ENCODE measurements at places on chromosomes 16 and 17. TPM values are rescaled to one million over a fixed set of nuclear protein-coding genes. Genes with fewer than 3 reads are reported as not detected.

DNA sequence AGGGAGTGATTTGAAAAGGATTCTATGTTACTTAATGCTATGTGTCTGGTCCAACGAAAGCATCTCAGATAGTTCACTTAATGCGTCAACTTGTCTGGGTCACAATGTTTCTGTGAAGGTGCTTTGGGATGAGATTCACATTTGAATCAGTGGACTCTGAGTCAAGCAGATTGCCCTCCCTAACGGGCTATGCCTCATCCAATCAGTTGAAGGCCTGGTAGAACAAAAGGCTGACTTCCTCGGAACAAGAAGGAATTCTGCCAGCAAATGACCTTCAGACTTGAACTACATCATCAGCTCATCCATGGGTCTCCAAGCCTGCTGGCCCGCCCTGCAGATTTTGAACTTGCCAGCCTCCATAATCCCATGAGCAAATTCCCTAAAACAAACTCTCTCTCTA lies 15.2 kb downstream of the EMP2 start:
- no peaks in the 10 kb centered on the region for H3K4me1 ChIP-seq
- H3K27ac ChIP-seq = no peak overlapping the region
- H3K36me3 ChIP-seq = no peaks in the 10 kb centered on the region
- DNase-seq = peak; percentile 43

- H3K27me3 ChIP-seq = no peaks in the 10 kb centered on the region
- no peak overlapping the region for H3K4me3 ChIP-seq
- DNase-seq = peak; percentile 73
- no peaks in the 10 kb centered on the region for H3K4me1 ChIP-seq
- H3K27ac ChIP-seq = peak overlapping the region; percentile 54
- H3K36me3 ChIP-seq = no peaks in the 10 kb centered on the region
Observed at GRCh38 chr17:1635675-1636465, 7.2 kb upstream of the SLC43A2 start.

The STH gene
- total RNA-seq = not detected

The PTGES3L gene
- not detected for total RNA-seq

DNA sequence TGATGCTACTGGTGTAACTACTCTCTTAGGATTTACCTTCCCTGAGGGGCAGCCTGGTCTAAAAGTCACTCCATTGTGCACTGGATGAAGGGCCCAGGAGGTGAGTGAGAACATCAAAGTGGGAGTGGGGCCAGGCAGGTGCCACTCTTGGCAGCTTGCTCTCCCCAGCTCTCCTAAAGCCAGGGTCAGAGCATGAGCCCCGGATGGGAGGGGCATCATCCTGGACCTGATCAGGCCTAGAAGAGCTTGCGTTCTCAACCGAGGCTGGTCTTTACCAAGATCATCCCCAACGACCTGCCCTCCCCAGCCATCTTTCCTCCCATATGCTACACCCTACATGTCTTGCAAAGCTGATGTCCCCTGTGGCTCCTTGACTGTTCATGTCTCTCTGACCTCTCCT lies 87.1 kb downstream of the AIPL1 start:
- no peak overlapping the region for H3K4me3 ChIP-seq
- H3K27ac ChIP-seq = no peak overlapping the region
- H3K27me3 ChIP-seq = peaks cover 6% of the 10 kb centered on the region
- H3K4me1 ChIP-seq = no peaks in the 10 kb centered on the region
- no peak for DNase-seq

GRCh38 chr16:11264155-11264832 lies 4.8 kb downstream of the TNP2 start:
- H3K27me3 ChIP-seq = no peaks in the 10 kb centered on the region
- H3K4me1 ChIP-seq = no peaks in the 10 kb centered on the region
- no peak overlapping the region for H3K27ac ChIP-seq
- H3K36me3 ChIP-seq = no peaks in the 10 kb centered on the region
- DNase-seq = no peak

GRCh38 chr16:70430667-70431536 lies 8.0 kb downstream of the ST3GAL2 start:
- DNase-seq = no peak
- H3K36me3 ChIP-seq = no peaks in the 10 kb centered on the region
- H3K27ac ChIP-seq = no peak overlapping the region
- H3K27me3 ChIP-seq = no peaks in the 10 kb centered on the region

DNA sequence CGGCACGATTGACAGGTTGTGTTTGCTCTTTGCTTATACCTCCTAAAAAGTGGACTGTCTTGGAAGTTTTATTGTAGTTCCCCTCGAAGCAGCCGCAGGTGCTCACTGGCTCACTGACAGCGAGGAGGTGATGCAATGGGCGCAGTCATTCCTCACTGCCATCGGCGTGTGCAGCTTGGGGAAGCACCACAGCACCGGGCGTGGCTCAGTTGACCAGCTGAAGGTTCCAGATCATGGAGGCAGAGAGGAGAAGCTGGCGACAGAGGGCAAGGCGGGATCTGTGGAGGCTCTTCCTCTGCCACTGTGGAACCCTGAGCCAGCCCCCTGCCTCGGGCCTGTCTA lies 72.1 kb upstream of the TNRC6C start:
- no peak overlapping the region for H3K4me3 ChIP-seq
- DNase-seq = no peak
- no peaks in the 10 kb centered on the region for H3K36me3 ChIP-seq
- no peak overlapping the region for H3K27ac ChIP-seq

The SCARF1 gene
- total RNA-seq = 18.1 TPM

GRCh38 chr17:72863526-72864211 lies 228.8 kb downstream of the SLC39A11 start:
- no peaks in the 10 kb centered on the region for H3K4me1 ChIP-seq
- no peak for DNase-seq
- no peaks in the 10 kb centered on the region for H3K27me3 ChIP-seq
- H3K27ac ChIP-seq = no peak overlapping the region
- no peak overlapping the region for H3K4me3 ChIP-seq
- H3K36me3 ChIP-seq = no peaks in the 10 kb centered on the region

The FNDC8 gene
- total RNA-seq = not detected

DNA sequence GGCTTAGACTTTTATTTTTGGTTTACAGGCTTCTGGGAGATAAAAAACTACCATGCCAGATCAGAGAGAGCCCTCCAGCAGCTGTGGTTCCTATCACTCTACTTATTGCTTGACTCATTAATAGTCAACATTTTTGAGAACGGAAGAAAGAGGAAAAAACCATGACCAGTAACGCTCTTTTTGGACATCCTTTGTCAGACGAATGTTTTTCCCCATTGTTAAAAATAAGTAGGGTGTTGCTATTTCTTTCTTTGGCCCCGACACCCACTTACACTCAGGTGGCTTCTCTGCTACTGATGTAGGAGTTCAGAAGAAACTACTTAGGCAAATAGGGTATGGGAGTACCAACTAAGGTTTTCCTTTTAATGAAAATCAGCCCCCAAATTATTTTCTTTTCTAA lies 27.5 kb downstream of the TVP23A start:
- H3K4me3 ChIP-seq = no peak overlapping the region
- no peaks in the 10 kb centered on the region for H3K4me1 ChIP-seq
- no peak overlapping the region for H3K27ac ChIP-seq
- H3K27me3 ChIP-seq = no peaks in the 10 kb centered on the region
- H3K36me3 ChIP-seq = no peaks in the 10 kb centered on the region
- DNase-seq = no peak

DNA sequence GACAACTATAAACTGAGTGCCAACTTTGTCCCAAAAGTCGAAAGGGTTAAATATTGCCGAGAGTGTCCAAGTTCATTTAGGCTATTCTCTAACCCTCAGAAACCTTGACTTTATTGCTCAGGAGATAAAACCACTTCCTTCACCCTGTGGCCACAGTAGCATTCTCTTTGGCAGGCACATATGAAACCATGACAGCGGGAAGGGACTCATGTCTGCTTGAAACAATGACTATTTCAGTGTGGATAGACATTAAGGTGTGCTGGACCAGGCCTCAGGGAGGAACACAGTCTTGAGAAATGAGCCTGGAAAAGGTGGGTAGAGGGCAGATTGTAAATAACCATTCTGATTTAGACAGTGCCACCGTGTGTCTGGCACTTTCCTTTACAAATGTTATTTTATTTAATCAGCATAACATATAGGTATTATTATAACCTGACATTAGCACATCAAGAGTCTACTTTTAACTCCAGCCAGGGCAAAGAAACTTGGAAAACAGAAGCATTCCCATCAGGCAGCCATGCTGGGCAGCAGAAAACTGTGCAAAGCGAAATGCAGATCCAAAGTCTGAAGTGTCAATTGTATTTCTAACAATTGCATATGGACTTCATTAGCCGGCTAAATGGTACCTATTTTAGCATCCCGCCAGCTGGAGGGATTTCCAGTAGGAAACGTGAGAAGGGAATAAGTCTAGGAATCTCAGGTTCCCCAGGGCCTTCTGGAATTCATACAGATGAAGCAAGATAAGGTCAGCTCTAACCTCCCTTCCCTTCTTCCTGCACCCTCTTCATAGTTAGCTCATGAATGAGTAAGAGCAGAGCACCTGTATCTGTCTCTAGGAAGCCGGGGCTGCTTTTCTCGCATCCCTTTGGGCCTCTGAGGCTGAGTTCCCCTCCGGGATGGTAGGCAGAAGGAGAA lies 212.8 kb upstream of the ELAC2 start:
- H3K36me3 ChIP-seq = no peaks in the 10 kb centered on the region
- H3K27ac ChIP-seq = no peak overlapping the region
- H3K4me1 ChIP-seq = no peaks in the 10 kb centered on the region
- no peak for DNase-seq

DNA sequence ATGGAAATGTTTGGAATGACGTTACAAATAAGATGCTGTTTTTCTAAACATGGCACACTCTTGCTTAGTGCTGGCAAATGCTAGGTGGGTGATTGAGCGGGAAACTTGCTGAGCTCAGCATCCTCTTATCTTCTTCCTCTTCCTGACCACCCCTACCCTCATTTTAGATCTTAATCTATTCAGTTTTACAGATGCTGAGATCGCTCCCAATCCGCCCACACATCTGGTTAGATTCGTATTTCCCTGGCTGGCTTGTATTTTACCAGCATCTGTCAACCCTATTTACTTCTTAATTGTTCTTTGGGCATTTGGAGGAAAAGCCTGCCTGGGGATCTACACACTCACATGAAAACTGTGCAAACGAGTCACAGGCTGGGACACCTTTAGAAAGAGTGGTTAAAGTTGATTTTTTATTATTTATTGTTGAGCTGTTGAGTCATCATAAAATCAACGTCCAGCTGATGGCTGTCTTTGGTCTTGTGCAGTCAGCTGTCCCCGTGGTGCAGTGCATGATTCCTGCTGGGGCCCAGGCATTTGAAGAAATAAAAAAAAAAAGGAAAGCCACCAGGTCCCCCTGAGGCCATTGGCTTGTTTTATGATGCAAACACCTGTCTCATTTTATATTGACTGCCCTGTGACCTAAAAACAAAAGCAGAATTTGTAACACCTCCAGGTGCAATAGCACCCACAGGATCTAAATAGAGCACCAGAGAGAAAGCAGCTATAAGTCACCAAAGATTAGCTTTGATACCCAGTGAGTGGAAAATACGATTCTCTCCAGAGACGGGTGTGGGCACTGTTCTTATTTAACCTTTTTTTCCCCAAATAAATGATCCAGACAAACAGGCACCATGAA lies 258.6 kb downstream of the HS3ST3B1 start:
- H3K36me3 ChIP-seq = no peaks in the 10 kb centered on the region
- no peak for DNase-seq

DNA sequence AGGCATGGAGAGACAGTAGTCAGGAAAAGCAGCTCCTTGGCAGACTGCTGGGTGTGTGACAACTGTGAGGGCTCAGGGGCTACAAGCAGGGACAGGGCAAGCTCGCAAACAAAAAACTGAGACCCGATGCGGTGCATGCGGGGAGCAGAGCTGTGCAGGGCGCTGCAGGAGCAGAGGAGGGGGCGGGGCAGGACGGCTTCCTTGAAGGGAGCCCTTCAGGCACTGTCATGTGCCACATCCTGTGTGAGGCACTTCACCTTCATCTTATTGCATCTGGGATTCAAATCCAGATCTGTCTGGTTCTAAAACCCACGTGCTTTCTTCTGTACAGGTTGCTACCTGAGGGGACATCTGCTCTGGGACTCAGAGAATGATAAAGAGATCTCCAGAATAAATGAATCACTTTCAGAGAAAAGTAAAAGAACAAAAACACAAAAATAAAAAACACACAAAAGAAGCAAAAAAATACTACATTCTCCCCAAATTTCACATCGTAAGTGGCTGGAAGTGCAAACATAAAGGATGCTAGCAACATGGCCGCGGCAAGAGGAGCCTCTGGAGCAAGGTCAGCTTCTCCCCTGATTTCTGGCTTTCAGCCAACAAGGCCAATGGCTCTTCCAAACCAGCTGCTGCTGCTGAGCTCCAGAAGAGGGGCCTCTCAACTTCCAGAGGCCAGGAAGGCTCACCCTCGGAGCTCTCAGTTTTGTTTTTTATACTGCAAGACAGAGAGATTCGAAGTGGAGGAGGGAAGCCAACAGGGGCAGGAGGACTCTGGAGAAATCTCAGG lies 14.2 kb downstream of the LYRM9 start:
- H3K27ac ChIP-seq = no peak overlapping the region
- peak; percentile 25 for DNase-seq
- no peak overlapping the region for H3K4me3 ChIP-seq
- no peaks in the 10 kb centered on the region for H3K36me3 ChIP-seq

DNA sequence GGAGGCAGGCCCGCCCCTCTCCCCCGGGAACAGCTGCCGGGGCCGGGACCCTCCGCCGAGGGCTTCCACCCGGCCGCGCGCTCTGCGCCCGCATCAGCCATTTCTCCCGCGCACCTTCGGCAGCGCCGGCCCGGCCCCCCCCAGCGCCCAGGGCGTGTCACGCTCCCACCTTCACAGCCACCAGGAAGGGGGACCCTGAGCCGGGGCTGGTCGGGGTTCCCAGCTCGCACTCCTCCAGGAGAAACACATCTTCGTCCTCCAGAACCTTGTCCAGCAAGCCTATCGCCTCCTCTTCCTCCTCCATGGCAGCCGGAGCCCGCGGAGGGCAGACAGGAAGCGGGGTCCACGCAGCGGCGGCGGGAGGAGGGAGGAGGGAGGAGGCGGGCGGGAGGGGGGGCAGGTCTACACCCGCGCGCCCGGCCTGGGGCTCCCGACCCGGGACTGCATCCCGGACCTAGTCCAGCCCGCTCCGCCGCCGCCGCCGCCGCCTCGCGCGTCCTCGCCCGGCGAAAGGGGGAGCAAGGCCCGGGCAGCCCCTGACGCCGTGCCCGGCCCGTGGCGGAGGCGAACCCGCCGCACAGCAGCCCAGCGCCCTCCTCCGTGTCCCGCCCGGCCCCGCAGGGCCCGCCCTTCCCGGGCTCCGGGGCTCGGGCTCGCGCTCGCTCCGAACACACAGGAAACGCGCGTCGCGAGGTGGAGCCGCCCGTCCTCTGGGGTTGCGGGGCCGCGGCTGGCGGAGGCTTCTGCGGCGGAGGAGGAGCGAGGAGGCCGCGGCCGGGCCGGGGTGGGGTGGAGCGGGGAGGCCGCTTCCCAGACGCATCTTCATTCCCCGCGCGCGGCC lies 70.8 kb downstream of the ABR start:
- no peaks in the 10 kb centered on the region for H3K27me3 ChIP-seq
- H3K4me3 ChIP-seq = no peak overlapping the region
- peaks cover 20% of the 10 kb centered on the region for H3K4me1 ChIP-seq
- H3K36me3 ChIP-seq = no peaks in the 10 kb centered on the region
- DNase-seq = no peak

GRCh38 chr16:84650062-84650991 lies 2.0 kb downstream of the KLHL36 start:
- no peaks in the 10 kb centered on the region for H3K27me3 ChIP-seq
- no peak overlapping the region for H3K4me3 ChIP-seq
- peak overlapping the region; percentile 83 for H3K27ac ChIP-seq
- DNase-seq = peak; percentile 46
- H3K36me3 ChIP-seq = no peaks in the 10 kb centered on the region
- peaks cover 25% of the 10 kb centered on the region for H3K4me1 ChIP-seq

Data from adrenal gland (tissue), 19 donors.